IMR-90 (cell line): ENCODE measurements at places on chromosomes 2 and 18. TPM values are rescaled to one million over a fixed set of nuclear protein-coding genes. Genes with fewer than 3 reads are reported as not detected.
A peak's percentile ranks its signal among the peaks of the same experiment; 100 is the strongest.

The SERPINB3 gene
- total RNA-seq: not detected in 2 replicates

The KIAA2012 gene
- under 0.01 TPM in 2 replicates for total RNA-seq

- peak; percentile 89 for DNase-seq
Measured at GRCh38 chr2:47119001-47119400, 36.1 kb downstream of the STPG4 start.

DNA sequence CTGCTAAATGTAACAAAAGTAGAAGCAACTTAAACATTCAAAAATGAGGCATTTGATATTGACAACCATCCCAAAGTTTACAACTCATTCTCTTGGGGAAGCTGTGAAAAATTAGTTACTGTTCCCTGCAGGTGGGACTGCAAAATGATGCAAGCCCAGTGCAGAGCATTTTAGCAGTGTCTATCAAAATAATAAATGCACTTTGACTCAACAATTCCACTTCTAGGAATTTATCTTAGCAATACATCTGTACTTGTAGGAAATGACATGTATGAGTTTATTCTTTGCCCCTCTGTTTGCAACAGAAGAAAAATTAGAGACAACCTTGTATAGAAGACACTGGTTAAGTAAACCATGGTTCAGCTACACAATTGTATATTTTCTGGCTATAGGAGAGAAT is 48.0 kb upstream of the TLK1 start:
- DNase-seq: no peak

DNA sequence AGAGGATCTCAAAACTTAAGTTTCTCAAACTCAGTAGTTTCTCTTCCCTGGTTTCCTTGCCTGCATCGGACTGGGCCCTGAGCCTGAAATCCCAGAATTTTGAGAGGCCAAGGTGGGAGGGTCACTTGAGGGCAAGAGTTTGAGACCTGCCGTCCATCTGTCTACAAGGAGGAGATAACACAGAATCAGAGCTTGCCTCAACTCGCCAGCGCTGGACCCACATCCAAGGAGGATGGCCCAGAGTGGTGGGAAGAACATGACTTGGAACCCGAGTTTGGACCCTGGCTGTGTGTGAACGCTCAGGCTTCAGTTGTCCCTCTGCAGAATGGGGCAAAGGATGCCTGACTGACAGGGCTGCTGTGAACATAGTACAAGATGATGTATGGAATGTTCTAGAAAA is 80.1 kb downstream of the MCFD2 start:
- DNase-seq: no peak
